T-helper 2 cell treated with Interferon-gamma antibody and Interleukin-4, amounts not matched to agents 5 μg/mL and 100 μg/mL, for 36 hours (primary cell): ENCODE measurements at places on chromosomes 6 and 20.

- no peak for DNase-seq
These were observed 504.4 kb upstream of the NOX3 start for GRCh38 chr6:155959898-155960495.

GRCh38 chr20:16279320-16279719 lies 293.9 kb downstream of the KIF16B start:
- DNase-seq: no peak

DNA sequence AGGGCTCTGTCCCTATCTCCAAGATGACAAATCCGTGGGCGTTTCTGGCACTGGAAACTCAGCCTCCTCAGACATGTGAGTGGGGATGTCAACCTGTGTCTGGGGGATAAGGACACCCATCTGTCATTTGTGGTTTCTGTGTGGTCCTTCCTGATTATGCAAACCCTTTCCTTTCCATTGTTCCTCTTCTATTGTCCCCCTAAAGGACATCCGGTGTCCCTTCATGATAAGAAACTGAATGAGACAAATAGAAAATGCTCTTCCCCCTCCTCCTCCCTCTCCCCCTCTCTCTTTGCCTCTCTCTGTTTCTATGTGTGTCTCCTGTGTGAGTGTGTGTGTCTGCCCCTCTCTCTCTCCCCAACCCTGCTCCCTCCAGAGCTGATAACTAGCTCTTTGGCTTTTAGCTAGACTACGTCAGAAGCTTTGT lies 11.5 kb upstream of the GLP1R start:
- no peak for DNase-seq

DNA sequence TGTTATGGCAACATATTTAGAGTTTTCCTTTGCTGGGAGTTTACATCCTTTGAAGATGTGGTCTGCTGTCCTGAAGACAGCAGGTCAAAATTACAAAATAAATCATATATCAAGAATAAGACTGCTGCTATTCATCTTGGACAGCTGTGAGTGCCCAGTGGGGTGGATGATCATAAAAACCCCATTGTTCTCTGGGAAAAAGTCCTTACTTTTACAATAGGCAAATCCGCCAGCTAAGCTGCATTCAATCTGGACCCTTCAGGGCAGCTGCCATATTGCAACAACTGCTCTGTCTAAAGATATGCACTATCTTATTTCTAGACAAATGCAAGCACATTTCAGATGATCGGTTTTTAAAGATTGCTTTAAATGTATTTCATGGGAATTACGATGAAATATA lies 19.4 kb downstream of the CASS4 start:
- no peak for DNase-seq

DNA sequence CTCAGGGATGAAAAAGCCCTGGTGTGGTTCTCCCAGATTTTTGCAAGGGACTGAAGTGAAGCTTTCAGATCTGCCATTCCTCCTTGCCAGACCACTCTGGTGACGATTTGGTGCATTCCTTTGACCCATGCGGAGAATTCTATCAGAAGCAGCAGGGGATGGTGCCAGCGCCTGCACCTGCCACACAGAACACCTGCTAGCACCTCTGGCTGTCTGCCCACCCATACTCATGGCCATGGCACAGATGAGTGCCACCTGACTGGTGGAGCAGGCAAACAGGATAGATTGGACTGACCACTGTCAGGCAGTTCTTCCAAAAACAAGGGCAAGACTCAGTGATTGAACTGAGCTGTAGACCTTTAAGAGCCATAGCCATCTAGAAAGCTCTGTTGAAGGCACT lies 107.1 kb downstream of the CDYL start:
- no peak for DNase-seq

DNA sequence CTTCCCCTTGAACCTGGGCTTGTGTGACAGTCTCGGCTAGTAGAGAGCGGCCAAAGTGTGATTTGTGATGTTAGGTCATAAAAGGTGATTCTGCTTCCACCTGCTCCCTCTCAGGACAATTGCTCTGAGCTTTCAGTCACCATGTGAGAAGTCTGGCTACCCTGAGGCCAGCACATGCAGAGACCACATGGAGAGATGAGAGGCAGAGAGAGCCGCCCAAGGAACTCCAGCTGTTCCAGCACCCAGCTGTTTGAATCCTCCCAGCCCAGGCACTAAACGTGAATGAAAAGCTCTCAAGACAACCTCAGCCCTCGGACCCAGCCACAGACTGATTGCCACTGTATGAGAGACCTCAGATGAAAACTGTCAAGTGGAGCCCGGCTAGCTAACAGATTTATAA lies 143.4 kb upstream of the EEF1E1 start:
- no peak for DNase-seq

DNA sequence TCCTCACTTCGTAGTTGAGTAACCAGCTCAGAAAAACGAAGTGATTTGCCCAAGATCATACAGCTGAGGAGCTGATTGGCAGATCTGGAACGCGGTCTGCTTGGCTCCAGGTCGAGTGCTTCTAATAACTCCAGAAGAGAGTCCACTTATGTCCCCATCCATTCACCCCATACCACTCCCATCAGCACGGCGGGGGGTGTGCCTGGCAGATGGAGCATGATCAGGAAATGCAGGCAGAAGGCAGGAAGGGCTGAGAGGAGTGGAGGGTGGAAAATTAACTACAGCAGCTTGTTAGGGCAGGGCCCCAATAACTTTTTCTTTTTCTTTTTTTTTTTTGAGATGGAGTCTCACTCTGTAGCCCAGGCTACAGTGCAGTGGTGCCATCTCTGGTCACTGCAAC lies 15.0 kb downstream of the FITM2 start:
- DNase-seq: no peak

DNA sequence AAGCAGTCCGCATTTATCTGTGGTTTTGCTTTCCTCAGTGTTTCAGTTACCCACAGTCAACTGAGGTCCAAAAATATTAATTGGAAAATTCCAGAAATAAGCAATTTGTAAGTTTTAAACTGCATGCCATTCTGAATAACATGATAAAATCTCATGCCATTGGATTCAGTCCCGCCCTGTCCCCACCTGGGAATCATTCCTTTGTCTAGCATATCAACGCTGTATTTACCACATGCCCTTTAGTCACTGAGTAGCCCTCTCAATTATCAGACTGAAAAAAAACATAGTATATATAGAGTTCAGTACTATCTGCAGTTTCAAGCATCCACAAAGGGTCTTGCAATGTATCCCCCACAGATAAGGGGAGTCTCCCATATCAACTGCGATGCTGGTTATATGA lies 17.1 kb downstream of the RANBP9 start:
- no peak for DNase-seq

DNA sequence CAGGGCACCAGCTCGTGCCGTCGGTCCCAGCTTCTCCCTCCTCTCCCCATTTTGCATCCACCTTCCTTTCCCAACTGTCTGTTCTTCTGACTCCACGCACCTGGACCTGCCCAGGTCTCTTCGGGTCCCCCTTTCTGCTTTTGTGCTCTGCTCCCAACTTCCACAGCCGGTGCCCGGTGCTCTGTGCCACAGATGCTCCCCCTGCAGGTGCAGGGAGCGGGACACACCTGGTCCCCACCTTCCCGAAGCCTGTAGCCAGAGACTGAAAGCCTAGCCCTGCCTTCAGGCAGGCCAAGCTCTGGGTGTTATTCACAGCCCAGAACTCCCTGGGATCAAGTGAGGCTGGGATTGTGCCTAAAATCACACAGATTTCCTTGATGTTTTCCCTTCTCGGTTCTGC lies 24.6 kb upstream of the BMP7 start:
- DNase-seq: no peak

GRCh38 chr20:18164356-18164755 lies 26.7 kb downstream of the KAT14 start:
- no peak for DNase-seq

GRCh38 chr6:42049116-42049809 lies 1.1 kb upstream of the TAF8 start:
- no peak for DNase-seq

DNA sequence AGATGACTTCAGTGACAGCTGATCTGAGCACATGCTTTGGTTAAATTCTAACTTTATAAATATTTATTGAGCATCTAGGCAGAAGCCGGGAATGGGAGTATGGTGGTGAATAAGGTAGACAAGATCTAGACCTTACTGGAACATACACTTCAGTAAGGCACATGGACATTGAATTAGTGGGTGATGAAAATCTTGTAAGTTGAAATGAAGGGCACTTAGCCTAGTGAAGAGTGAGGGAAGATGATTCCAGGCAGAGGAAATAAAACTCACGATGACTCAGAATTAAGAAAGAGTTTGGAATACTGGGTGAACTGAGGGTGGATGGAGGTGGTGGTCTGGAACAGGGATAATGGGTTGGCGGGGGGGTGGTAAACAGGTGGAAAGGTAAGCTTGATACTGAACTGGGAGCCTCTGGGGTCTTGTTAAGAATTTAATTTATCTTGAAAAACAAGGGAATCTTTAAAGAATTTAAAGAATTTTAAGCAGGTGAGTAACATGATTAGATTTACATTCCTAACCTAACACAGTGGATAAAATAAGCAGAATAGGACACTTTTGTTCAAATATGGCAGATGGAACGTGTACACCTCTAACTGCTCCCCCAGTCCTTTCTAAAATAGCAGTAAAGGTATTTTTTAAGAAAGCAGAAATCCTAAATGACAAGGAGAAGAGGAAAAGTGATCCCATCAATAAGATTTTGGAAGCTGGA lies 75.2 kb upstream of the ARHGAP18 start:
- DNase-seq: no peak

DNA sequence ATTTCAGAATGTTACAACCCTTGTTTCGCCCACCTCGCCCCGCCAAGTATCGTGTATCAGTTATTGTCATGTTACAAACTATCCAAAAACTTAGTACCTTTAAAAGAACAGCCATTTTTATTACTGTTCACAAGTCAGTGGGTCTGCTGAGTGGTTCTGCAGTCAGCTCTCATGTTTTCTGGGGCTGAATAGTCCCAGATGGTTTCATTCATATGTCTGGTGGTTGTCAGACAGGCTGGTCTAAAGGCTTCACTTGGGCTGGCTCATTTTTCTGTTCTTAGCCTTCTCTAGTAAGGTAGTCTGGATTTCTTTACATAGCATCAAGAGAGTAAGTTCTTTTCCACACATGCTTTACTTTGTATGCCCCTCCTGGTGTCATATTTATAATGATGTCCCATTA lies 8.6 kb downstream of the ZNF292 start:
- DNase-seq: no peak

DNA sequence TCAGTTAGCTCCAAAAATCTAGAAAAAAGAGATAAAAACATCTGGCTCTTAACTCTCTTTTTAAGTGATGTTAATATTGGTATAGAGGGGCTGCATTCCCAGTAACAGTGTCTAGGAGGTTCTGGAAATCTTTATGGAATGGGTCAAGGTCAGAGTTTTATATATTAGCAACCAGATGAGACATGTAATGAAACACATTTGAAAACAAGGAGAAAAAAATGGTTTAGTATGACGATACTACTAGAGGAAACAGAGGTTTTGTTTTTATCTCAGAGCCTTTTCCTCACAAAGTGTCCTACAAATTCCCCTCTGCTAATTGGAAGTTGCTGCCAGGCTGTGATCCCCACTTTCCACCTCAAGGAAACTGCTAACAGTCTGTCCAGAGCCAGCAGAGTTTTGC lies 100.6 kb upstream of the ISM1 start:
- no peak for DNase-seq

DNA sequence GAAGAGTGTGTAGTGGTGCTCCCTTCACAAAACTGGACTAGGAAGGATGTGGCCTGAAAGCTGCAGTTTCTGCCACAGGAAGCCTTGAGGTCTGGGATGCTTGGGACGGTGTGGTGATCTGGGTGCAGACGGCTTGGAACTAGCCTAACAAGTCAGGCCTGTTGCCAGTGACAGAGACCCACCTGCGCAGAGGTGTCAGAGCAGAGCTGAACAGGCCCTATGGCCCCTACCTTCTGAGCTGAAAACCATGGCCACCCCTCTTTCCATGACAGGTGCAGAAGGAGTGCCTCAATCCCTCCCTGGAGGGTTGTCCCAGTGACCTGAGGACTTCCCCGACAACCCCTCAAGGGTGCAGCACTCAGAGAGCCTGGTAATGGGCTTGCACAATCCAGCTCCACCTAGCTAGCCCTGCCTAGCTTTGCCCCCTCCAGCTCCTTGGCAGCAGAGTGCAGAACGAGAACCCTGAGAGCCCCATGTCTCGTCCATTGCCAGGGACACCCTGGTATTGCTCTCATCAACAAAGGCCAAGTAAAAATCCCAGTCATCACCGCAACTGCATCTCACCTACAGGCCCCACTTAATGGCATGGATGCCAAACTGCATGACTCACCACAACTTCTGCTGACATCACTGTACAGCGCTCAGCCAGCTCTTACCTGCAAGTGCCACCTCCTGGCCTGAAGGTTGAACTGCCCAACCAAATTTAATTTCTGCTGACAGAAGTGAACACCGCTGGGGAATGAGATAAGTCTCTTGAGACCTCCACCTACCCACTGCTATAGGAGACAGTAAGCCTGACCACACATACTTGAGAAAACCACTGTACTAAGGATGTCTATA lies 563.1 kb downstream of the TFAP2A start:
- no peak for DNase-seq
